CD4-positive, alpha-beta T cell treated with Interferon alpha-2 for 1 hour (primary cell): ENCODE measurements at places on chromosomes 3 and 15.

DNA sequence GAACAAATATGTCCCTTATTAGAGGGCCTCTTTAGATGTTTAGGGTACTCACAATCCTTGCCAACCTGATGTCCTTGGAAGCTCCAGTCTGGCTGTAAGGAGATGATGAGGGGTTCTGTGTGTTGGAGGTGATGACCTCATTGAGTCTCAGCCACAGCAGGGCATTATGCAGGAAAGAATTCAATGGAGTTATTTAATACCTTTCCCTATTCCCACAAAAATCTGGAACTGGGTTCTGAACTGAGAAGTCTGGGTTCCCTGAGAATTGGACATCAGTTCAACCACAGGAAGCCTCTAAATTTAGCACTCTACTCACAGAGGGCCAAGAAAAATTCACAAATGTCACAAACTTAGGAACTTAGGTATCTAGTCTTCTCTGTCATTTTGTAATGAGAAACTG lies 36.9 kb downstream of the SLC35A5 start:
- no peak for DNase-seq

DNA sequence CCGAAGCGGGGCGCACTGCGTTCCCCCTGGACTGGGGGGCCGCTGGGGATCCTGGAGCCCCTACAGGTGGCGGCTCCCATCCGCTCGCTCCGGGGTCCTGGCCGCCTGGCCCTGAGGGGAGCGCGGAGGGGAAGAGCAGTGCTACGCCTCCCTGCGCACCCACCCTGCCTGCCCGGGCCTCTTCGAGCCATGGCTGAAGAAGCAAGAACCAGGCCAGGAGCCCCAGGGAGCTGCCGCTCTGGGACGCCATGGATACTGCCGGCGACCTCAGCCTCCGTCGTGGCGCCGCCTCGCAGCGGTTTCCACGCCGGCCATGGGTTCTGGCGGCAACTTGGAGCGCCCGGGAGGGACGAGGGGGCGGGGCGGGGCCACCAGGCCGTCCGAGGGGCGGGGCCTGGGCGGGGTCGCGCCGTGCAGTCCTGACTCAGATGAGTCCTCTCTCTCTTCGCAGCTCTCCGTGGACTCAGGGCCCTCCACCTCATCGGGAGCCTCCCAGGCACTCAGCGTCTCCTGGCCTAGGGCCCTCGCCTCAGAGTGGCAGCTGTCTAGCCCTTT lies 50.9 kb downstream of the MYL3 start:
- peak; percentile 74 for DNase-seq

DNA sequence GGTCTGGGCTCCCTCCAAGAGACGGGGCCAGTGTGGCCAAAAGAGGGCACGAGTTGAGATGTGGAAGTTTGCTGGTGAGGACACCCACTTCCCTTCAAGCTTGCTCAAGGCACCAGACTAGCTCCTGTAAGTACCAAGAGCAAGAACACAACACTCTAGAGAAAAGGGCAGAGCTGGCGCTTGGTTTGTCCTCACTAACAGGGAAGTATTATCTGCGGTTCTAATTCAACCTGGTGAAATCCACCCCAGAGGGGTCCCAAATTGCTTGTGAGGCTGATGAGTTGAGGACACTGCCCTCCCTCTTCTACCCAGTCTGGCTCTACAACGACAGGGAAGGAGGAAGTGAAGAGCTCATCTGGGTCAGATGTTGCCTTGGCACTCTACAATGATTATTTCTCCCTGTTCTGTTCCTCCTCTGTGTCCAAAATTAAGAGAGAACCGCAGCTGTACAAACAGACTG lies 16.9 kb upstream of the FSIP1 start:
- no peak for DNase-seq

GRCh38 chr15:63463793-63464192 lies 40.6 kb upstream of the USP3 start:
- DNase-seq: no peak

GRCh38 chr3:129777806-129778205 lies 115.7 kb downstream of the TMCC1 start:
- DNase-seq: no peak

DNA sequence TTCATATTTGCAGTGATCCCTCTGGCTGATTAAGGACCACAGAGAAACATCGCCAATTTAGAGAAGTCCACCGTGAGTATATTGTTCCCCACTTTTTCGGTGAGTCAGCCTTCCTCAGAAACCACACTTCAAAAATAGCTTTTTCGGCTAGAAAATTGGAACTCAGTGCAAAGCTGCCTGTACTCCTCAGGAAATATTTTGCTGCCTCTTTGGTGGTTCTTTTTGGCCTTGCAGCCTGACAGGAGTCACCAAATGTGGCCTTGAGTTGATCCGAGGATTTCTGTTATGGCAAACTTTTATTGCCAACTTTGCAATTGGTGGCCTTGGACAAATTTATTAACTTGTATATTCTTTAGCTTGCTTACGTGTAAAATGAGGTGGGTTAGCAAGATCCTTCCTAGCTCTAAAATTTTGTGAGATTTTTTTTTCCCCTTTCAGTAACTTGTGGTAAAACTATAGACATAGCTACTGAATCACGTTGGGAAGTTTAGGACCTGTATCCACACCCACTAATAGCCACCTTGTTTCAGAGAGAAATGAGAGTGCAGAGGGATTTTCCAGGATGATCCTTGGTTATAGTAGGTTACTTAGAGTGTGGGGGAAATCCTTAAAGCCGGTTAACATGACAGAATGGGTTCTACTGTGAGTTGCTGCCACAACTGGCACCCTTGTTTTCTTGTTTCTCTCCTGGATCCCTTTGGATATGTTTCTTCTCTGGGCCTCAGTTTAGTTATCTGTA lies 9.9 kb downstream of the ARL6IP5 start:
- peak; percentile 30 for DNase-seq

- no peak for DNase-seq
These were observed 3.9 kb upstream of the TGM4 start for GRCh38 chr3:44870375-44871061.

- no peak for DNase-seq
These were observed 76.6 kb downstream of the P3H2 start for GRCh38 chr3:190044142-190044541.

- DNase-seq: peak; percentile 12
These were observed 44.4 kb downstream of the PCOLCE2 start for GRCh38 chr3:142844339-142844977.

DNA sequence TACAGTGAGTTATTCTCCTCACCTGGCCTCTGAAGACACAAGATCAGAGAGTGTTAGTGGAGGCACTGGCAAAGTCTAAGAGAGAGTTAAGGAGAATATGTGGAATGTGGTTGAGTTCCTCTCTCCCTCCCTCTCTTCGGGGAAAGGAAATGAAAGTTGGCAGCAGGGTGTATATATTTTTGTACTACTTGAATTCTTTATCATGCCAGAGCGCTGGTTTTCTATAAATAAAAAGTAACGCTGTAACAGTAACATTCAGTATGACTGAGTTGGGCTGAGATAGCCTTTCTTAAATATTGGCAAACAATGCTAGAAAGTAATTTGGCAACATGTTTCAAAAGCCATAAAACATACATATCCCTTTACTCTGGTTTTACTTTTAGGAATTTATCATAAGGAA lies 77.5 kb upstream of the TNFAIP8L3 start:
- DNase-seq: no peak

GRCh38 chr3:181622365-181622764 lies 89.4 kb upstream of the SOX2 start:
- DNase-seq: no peak

GRCh38 chr15:79311901-79312553 lies 1.1 kb downstream of the TMED3 start:
- no peak for DNase-seq

DNA sequence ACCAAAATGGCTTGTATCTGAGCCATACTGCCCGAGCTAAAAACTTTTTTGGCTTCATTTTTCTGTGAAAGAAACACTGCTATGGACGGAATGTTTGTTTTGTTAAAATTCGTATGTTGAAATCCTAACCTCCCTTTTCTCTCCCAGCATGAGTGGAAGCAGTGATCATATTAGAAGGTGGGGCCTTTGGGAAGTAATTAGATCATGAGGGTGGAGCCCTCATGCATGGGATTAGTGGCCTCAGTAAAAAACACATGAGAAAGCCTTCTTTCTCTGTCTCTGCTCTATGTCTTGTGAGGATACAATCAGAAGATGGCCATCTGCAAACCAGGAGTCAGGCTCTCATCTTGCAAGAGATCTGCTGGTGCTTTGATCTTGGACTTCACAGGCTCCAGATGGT lies 7.4 kb upstream of the FNDC3B start:
- no peak for DNase-seq

- DNase-seq: no peak
These were observed 6.1 kb downstream of the ERICH6 start for GRCh38 chr3:150697646-150698045.

- DNase-seq: no peak
These were observed 55.1 kb downstream of the GPR160 start for GRCh38 chr3:170092907-170093306.

DNA sequence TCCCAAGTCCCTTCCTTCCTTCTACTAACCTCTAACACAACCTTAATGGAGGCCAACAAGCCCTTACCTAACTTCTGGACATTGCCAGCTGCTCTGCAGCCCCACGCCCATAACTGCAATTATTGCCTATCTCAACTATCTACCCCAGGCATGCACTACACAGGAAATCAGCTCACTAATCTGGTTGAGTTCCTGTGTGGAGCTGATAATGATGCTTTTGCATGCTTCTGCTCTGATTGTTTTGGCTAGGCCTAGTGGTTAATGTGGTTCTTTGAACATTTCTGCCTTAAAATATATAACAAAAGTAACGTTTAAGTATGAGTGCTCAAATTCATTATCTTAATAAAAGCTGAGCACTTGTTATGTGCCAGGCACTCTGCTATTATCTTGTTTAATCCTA lies 463.9 kb downstream of the MFSD1 start:
- no peak for DNase-seq

- DNase-seq: no peak
These were observed 218.3 kb upstream of the SOX2 start for GRCh38 chr3:181493423-181493822.

DNA sequence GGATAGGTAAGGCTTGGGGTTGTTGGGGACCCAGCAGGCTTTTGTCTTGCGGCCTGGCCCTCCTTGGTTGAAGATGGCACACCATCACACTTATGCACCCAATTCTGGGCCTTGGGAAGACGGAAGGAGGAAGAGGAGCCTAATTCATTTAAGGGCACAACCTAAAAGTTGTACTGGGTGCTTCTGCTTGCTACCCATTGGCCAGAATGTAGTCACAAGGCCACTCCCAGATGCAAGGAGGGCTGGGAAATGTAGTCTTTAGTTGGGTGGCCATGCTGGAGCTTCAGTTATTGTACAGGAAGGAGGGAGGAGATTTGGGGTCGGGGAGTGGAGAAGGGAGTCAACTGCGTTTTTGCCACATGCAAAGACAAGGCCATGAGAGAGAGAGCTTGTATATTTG lies 109.2 kb downstream of the TMEM266 start:
- DNase-seq: no peak

DNA sequence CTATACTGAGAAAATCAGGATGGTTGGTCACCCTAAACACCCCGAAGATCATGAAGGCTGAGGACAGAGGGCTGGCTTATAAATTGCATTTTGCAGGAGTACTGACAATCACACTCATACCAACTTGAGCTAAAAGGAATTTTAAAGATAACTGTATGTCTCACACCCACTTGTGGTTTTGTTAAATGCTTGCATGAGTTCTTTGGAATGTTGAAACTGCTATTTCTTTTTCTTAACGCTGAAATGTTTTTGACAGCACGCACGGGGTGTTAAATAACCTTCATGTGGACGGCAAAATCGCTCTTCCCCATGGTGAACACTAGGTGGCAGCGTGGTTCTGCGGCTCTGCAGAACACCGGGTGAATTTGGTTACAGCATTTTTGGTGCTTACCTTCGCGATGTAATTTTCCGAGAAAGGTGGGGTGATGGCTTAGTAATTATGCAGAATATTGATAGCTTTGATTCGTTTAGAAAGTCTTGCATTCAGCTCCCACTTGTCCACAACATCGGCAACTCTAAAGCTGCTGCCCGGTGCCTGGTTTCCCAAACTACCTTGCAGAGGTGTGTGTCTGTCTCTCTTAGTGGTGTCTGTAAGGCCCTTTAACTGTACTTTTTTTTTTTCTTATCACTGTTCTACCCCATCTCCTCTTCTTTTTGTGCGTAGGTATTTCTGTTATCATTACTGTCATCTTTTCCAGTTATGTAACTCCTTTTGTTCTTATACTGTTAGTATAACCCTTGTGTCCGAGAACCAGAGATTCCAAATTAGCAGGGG lies 51.7 kb downstream of the ARNT2 start:
- peak; percentile 62 for DNase-seq
